ENCODE measurements at places on chromosomes 6 and 20.
A peak's percentile ranks its signal among the peaks of the same experiment; 100 is the strongest.

DNA sequence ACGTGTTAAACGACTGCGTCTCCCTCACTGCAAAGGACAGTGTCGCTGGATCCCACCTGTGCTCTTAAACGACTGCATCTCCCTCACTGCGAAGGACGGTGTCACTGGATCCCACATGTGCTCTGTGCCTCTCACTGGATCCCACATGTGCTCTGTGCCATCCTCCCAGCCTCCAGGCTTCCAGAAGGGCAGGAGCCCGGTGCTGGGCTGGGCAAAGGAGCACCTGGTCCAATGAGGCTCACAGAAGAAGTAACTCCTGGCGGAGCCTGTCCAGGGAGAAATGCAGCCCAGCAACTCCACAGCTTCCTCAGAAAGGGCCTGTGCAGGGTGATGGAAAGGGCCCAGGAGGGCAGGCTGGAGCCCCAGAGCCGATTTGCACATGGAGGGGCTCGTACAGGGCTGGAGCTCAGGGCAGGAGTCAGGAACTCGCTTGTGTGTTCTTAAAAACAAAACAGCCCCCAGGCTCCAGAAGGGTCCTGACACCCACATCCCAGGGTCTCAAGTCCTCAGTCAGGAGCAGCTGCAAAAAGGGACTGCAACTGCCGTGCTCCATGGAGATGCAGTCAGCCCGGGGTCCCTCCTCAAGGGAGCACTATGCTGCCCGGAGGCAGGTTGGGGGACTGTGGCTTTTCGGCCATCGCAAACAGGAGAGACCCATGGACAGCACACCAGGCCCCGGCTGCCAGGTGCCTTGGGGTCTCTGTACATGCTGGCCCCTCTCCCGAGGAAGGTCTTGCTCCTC, 52.7 kb downstream of the DLL1 start:
- DNase-seq: no peak

- DNase-seq: no peak
Measured at GRCh38 chr20:45970646-45971424, 1.2 kb downstream of the ZNF335 start.

DNA sequence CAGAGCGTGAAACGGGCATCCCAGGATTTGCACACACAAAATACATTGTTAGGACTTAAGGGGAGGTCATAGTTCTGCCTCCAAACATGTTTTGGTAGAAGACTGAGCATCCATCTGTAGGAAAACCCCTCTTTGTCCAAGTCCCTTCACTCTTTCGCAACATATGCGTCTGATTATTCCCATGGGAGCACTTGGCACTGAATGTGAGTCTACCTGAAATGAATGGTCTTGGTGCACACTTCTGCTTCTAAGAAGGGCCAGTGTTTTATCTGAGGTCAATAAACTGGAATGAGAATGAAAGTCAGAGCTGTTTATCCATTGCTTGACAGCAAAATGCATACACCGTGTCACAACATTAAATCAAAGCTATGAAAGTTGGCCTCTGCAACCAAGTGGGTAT, 33.0 kb downstream of the GJA10 start:
- no peak for DNase-seq

DNA sequence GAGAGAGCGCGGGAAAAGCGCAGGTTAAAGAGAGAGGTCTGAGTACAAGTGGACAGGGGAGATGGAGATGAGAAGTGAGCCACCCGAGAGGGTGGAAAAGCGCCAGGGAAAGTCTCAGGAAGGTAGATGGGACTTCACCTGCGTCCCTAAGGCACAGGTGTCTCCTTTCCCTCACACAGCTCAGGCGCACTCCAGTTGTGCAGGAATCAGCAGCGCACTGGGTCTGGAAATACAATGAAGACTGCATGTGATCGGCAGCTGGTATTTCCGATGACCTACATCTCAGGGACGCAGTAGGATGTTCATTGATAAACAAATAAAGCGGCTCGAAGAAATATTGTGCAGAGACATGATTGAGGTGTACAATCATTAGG, 432 bp upstream of the KHDRBS2 start:
- no peak for DNase-seq

GRCh38 chr20:32564921-32565734, 20.0 kb downstream of the NOL4L start:
- no peak for DNase-seq

DNA sequence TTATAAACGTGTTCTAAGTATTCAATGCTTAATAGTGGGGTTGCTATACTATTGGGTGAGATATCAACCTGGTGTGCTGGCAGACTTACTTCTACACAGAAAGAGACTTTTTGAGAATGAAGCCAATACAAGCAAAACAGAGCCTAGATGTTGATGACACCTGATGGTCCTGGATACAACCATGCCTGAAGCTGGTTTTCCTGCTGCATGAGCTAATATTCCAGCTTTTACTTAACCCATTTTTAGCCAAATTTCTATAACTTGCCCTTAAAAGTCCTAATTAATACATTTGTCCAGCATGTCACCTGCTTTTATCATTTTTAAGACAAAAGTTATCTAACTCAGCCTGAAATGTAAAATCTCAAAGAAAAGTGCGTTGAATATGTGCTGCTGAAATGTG, 86.2 kb downstream of the PFDN4 start:
- DNase-seq: no peak

DNA sequence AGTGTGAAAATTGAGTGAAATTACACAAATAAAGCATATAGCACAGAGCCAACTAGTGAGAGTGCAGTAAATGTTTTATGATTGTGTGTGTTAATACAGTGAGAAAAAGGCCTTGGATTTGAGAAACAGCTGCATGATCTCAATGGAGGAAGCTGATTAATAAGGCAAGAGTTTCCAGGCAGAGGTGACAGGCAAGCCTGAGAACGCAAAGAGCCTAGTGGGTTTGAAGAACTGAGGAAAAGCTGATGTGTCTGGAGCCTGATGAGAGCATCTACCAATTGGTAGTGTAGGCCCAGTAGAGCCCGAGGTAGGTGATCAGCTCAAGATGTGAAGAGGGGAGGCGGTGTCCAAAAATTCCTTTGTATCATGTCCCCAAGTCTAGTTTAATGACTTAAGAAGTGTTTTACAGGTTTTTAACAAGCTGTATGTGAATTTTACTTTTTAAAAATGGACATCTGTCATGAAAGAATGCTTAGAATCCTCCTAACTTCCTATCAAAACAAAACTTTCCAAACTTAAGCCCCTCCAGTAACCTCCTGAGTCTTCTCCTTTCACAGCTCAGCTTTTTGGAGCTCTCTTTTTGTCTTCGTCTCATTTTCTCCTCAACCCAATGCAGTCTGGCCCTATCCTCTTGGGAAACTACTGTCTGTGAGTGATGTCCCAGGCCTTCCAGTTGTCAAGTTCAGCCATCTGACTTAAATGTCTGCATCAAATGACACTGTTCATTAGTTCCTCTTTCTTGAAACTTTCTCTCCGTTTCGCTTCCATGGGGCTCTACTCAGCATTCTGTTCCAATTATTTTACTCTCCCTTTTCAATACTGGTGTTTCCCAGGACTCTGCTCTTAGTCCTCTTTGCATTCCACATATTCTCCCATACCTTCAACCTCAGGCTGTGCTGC, 1.2 kb downstream of the CDC40 start:
- no peak for DNase-seq

DNA sequence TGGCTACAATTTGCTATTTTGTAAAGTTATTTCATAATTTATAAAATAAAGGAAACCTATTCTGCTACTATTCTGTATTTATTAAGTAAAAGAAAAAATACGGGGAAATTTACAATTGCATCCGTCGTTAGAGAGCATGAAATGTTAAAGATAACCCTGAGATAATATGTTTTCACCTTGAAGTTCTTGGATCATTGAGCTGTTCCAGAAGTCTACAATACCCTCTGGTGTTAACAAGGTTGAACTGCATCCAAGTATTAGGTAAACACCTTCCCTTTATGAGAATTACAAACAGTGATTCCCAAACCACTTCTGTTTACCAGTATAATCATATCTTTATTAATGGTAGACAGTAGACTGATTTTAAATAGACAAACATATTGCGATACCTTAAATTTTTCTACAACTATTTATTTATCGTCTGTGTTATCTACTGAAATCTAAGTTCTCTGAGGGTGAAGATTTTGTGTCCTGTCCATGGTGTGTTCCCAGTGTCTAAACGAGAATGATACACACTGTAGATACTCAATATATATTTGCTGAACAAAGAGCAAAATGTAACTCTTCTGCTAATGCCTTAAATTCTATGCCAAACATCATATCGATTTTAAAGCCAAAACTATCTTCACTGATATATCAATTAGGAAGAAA, 28.2 kb downstream of the TBC1D32 start:
- DNase-seq: peak; percentile 45

- DNase-seq: no peak
Measured at GRCh38 chr20:25507385-25508082, 77.8 kb downstream of the NINL start.

DNA sequence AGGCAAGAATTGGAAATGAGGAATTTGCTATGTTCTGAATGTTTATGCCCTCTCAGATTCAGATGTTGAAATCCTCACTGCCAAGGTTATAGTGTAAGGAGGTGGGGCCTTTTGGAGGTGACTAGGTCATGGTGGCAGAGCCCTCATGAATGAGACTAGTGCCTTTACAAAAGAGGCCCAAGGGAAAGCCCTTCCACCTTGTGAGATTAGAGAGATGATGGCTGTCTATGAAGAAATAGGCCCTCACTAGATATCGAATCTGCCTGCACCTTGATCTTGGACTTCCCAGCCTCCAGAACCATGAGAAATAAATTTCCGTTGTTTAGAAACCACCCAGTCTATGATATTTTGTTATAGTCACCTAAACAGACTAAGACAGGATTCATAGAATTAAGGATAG, 10.4 kb downstream of the ASIP start:
- DNase-seq: no peak

GRCh38 chr20:51402201-51402600, 140.3 kb downstream of the NFATC2 start:
- DNase-seq: no peak

GRCh38 chr6:147087641-147088040, 116.6 kb upstream of the STXBP5 start:
- no peak for DNase-seq

DNA sequence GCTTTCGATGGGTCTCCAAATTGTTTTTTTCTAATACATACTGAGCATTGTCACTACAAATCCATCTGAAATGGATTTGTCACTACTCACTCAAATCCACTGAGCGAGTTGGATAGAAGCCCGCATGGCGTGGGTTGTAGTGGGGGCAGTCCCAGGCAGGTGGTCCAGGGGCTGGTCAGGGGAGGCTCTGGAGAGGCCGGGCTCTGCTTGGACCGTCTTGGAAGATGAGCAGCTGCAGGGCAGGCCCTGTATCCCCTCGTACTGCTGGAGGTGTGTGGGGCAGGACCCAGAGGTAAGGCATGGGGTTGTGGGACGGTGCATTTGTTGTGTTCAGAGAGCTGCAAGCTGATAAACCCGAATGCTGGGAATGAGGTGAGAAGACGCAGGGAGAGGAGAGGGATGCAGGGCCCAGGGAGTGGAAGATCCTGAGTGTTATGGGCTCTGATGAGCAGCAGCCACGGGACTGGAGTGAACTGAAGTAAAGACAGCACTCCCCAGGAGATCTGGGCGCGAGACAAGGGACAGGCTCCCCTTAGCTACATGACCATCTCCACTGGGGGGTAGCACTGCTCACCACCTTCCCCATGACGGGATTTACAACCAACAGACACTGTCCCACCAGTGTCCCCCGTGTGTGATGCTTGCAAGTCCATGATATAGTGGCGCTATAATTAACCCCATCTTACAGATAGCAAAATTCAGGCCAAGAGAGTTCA, 45.9 kb downstream of the PSMG4 start:
- no peak for DNase-seq

- DNase-seq: no peak
Measured at GRCh38 chr6:137370871-137371633, 123.1 kb downstream of the OLIG3 start.

DNA sequence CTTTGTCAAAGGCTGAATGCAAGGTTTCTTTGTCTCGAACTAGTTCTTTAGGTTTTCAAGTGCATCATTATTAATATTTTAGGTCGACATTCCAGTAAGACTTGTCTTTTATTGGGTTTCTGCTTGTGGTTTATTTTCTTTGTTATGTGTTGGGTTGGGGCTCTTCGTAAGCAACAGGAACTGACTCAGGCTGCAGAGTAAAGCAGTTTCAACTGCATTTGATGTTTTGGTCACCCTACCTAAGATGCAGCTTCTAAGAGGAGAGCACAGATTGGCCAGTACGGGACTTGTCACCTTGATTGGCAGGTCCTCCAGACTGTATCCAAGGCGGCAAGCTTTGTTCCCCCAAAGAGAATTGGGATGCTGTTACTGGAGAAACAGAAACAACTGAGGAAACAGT, 149.5 kb upstream of the SULF2 start:
- DNase-seq: no peak

GRCh38 chr6:148218542-148219258, 123.9 kb upstream of the SASH1 start:
- DNase-seq: no peak

DNA sequence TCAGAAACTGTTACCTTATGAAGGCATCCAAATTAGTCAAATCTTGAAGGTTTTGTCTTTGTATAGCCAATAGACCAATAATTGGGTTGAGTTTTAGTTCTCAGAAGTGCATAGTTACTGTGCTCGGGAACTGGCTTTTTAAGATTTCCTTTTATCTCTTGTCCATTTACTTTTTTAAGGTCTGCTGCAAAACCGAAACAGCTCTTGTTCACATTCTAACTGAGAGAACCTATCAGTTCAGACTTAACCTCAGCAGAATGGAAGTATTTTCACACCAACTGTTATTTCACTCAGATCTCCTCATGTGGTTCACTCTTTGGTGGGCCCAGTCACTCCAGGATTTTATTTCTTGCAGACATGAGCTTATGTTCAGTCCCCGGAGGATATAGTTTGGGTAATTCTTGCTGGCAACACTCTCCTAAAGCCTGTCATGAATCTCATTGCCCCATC, 55.5 kb downstream of the TPBG start:
- no peak for DNase-seq

DNA sequence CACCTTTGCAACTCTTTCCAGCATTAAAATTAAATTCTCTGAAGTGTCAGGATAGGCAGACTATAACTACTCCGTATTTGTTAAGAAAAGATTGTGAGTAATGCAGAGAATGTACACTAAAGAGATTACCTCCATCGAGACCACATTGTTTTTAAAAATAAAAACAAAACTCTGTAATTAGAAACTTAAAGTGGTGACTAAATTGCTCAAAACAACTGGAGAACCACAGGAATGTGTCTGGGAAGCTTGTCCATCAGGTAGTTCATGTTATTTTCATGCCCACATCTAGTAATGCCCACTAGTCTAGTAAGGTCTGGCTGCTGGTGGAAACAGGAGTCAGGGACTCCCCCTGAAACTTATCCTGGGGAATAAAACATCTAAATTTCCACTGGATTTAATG, 103.0 kb upstream of the FOXQ1 start:
- DNase-seq: no peak

DNA sequence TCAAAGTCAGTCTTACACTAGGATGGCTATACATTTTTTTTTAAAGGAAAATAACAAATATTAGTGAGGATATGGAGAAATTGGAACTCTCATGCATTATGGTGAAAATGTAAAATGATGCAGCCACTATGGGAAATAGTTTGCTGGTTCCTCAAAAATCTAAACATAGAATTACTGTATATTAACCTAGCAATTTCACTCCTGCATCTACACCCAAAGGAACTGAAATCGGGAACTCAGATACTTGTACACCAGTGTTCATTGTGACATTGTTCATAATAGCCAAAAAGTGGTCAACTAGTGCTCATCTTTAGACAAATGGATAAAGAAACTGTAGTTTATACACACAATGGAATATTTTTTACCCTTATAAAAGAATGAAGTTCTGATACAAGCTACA, 110.7 kb downstream of the UTRN start:
- no peak for DNase-seq

Data from fibroblast of skin of right quadriceps (primary cell).